Stimulated activated CD4-positive, alpha-beta T cell treated with anti-CD3 and anti-CD28 coated beads, Interleukin-15, amount 100 ng/mL, for 48 hours (primary cell): ENCODE measurements at places on chromosomes 5 and 9.

DNA sequence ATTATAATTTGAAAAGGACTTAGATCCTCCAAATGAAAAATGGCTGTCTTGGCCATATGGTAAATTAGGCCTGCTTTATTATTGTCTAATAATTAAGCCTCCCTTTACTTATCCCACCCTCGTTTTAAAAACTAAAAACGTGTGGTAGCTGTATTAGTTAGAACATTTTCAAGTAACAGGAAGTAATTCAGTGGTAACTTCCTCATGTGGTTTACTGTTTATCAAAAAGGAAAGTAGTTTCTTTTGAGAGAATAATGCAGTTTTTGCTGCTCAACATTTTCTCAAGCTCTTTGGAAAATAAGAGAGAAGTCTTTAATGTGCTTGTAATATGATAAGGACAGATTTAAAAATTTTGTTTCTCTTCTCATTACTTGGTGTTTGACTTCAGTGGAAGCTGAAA lies 26.0 kb downstream of the ZCCHC7 start:
- DNase-seq, result no peak

DNA sequence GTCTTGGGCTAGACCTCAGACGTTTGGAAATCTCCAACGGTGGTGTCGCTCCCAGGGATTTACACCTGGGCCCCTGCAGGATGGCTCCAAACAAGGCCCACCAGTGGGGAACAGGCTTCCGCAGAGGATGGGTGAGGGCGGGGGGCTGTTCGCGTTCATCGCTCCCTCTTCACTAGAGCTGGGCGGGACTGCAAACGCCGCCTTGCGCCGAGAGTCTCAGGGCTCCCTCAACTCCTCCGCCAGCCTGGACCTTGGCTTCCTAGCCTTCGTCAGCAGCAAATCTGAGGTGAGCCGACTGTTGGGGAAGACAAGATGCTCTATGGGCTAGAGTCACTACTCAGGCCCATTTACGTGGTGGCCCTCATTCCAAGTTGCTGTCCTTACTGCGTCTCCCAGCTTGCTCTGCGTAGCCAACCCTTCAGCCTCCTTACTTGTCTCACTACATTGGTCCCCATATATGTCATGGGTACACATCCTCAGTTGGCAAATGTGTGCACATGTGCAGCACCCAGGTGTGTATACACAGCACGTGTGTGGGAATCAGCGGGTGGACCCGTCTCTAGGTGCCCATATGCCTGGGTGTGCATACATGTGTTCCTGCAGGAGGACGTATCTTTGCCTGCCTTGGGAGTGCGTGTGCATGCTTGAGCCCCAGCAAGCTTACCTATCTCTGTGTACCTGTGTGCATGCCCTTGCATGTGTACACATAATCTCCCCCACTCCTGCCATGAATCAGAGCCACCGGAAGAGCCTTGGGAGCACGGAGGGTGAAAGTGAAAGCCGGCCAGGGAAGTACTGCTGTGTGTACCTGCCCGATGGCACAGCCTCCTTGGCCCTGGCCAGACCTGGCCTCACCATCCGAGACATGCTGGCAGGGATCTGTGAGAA lies 10.5 kb downstream of the RGS14 start:
- DNase-seq, result no peak

DNA sequence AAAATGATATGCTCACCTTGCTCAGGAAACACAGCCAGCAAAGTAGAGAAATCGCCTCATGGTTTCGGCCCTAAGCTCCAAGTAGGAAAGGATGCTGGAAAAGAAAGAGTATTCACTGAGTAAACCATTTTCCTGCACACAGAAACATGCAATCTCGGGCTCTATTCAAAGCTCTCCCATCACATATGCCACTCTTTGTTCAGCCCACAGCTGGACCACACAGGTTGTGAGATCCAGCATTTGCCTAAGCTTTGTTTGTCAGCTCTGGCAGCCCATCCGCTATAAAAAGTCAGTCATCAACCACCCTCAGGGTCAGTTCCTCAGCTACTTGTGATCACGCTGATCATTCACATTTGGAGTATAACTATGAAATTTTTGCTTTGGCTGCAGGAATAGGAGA lies 96.5 kb upstream of the SMARCA2 start:
- no peak for DNase-seq

DNA sequence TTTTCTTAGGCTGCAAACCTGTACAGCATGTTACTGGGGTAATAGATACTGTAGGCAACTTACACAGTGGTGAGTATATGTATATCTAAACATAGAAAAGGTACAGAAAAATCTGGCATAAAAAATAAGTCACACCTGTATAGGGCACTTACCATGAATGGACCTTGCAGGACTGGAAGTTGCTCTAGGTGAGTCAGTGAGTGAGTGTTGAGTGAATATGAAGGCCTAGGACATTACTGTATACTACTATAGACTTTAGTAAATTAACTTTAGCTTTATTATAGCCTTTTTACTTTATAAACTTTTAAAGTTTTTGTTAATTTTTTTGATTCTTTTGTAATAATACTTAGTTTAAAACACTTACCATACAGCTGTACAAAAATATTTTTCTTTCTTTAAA lies 51.3 kb downstream of the DENND4C start:
- DNase-seq, result no peak

- DNase-seq, result no peak
Measured at GRCh38 chr5:78497573-78498533, 137.4 kb downstream of the SCAMP1 start.

GRCh38 chr5:172740428-172741205 lies 30.4 kb downstream of the DUSP1 start:
- DNase-seq, result no peak
